ENCODE measurements at places on chromosomes 6 and 20. TPM values are rescaled to one million over a fixed set of nuclear protein-coding genes. Genes with fewer than 3 reads are reported as not detected.

Gene TPBG
- 23.6 TPM for total RNA-seq

Gene ELOVL4
- total RNA-seq: 0.32 TPM

Gene PTPRK
- total RNA-seq: 99.0 TPM

Gene SLC17A1
- total RNA-seq: not detected

Data from transverse colon (tissue), 4 donors.